Stimulated activated CD8-positive, alpha-beta memory T cell treated with anti-CD3 and anti-CD28 coated beads, Interleukin-2, amount 100 ng/mL, for 1 hour (primary cell): ENCODE measurements at places on chromosomes 11 and 22.

- DNase-seq: no peak
These were observed 24.6 kb downstream of the RCN1 start for GRCh38 chr11:32115446-32115845.

GRCh38 chr22:34743110-34743751 lies 322.7 kb upstream of the ISX start:
- no peak for DNase-seq

DNA sequence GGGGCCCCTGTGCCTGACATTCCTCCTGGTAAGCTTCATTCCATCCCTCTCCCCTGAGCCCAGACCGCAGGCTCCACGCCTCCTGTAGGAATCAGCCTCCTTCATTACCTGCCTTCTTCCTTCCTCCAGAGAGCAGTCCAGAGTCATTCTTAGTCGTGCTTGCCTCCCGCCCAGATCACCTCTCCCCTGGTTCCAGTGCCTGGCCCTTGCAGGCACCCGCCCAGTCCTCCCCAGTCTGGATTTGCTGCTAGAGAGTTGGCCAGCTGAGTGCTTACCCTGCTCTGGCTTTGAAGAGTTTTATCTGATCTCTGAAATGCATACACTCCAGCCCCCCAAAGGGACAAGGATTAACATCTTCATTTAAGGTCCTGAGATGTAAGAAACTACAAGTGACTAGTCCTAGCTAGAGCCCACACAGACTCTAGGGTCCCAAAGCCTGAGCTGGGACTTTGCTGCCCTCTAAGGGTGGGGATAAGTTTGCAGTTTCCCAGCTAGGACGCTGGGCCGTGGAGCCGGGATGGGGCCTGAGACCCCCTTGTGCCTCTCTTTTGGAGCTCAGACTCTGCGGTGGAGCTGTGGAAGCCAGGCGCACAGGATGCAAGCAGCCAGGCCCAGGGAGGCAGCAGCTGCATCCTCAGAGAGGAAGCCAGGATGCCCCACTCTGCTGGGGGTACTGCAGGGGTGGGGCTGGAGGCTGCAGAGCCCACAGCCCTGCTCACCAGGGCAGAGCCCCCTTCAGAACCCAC lies 1.6 kb downstream of the NR1H3 start:
- DNase-seq: no peak

- no peak for DNase-seq
These were observed 19.8 kb downstream of the GGT5 start for GRCh38 chr22:24225044-24225601.

DNA sequence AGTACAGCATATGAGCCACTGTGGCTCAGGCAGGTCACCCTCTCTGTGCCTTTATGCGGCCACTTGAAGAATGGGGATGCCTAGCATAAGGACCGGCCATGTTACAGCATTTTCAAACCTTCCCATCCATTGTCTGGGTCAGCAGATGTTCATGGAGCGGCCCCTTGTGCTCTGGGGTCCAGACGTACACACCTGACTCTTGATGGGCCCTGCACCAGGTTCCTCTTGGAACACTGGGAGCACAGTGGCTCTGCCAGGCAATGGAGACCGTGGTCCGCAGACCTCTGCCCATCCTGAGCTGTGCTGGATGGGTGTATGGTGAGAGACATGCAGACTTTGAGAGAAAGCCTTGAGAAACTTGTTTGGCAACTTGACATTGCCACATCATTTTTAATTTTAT lies 9.8 kb downstream of the PRDM11 start:
- no peak for DNase-seq

GRCh38 chr11:68999093-68999747 lies 13.8 kb downstream of the MRGPRF start:
- DNase-seq: peak; percentile 4
